ENCODE measurements at places on chromosomes 11 and 22. TPM values are rescaled to one million over a fixed set of nuclear protein-coding genes. Genes with fewer than 3 reads are reported as not detected.
A peak's percentile ranks its signal among the peaks of the same experiment; 100 is the strongest.

GRCh38 chr11:134560066-134560465 is 148.0 kb upstream of the B3GAT1 start:
- DNase-seq = no peak

SCGB1A1 gene
- total RNA-seq = not detected

GRCh38 chr22:32905400-32905799 is 103.9 kb downstream of the TIMP3 start:
- no peak for DNase-seq

- DNase-seq = no peak
Observed at GRCh38 chr11:95228081-95228749, 2.8 kb downstream of the SESN3 start.

- DNase-seq = no peak
Observed at GRCh38 chr11:15490535-15490934, 375.8 kb downstream of the INSC start.

DNA sequence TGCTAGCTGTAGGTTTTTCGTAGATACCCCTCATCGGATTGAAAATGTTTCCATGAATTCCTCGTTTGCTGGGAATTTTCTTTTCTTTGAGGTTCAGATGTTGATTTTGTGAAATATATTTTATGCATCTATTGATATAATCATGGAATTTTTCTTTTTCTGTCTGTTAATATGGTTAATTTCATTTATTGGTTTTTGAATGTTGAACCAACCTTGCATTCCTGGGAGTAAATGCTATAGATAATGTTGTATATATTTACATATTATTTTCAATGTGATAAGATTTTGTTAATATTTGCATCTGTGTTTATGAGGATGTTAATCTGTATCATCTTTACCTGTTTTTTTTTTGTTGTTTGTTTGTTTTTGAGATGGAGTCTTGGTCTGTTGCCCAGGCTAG is 10.6 kb upstream of the NDUFA6 start:
- DNase-seq = no peak

DNA sequence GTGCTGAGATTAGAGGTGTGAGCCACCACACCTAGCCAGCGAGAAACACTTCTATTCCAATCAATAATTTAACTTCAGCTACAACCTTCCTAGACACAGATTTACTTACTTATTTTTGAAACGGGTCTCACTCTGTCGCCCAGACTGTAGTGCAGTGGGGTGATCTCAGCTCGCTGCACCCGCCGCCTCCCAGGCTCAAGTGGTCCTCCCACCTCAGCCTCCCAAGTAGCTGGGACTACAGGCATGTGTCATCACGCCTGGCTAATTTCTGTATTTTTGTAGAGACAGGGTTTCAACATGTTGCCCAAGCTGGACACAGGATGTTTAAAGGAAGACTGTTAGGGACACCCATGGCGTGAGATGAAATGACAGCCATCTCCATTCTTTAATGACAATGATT is 61.3 kb downstream of the MICAL3 start:
- no peak for DNase-seq

- no peak for DNase-seq
Observed at GRCh38 chr11:43944761-43945311, 2.4 kb downstream of the C11orf96 start.

DNA sequence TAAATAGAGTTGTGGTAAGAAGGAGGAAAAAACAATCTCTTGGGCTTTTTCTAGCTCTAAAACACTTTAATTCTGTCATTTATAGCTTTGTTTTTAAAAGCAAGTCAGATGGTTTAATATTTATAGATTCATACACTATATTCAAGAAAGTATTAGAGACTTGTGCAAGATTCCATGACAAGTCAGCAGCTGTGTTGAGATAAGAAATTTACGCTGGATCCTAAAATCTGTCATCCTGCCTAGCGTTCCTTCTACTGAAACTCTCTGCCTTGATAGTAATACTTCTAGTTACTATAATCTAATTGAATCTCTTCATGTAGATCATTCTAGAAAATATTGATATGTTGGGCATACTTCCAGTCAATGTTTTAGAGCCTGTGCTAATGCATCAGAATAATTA is 721.8 kb downstream of the CNTN5 start:
- DNase-seq = no peak

DNA sequence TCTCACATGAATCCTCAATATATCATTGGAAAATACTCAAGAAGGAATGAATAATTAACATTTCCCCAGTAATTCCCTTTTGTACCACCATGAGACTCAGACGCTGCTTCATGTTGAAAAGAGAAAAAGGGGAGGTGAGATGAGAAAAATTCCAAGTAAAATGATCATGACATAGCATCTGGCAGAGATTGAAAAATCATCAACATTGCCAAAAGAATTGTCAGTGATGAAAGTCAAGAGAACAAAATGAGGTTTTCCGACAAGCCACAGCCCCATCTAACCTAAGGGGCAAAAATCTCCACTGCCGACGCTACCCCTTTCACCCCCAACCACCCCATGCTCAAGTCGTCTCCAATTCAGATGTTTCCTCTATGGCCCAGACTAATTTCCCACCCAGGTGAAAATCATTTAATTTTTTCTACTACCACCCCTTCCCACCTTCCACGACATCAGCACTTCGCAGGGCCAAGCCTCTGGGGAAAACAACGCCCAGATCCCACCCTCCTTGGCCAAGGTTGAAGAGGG is 1.2 kb downstream of the RAB6A start:
- peak; percentile 49 for DNase-seq

ALDH3B1 gene
- 60.2 TPM for total RNA-seq

FAM227A gene
- 1.4 TPM for total RNA-seq

GRCh38 chr11:65298131-65298535 is 16.5 kb upstream of the CDC42EP2 start:
- DNase-seq = peak; percentile 86

GLYAT gene
- total RNA-seq = not detected

NPAS4 gene
- total RNA-seq = not detected

DNA sequence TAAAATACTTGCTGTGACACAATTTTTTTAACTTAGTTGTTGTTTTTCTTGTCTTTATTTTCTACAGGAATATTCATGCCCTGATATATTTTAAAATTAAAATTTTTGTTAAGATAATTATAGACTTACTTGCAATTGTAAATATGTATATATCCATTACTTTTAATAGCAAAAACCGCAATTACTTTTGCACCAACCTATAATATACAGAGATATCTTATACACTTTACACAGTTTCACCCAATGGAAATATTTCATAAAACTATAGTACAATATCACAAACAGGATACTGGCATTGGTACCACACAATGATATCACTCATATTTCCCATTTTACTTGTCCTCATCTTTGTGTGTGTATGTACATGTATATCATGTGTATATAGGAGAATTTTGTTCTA is 188.8 kb downstream of the DLG2 start:
- no peak for DNase-seq

- DNase-seq = no peak
Observed at GRCh38 chr11:119993722-119994121, 144.2 kb downstream of the TRIM29 start.

BTBD18 gene
- not detected for total RNA-seq

GRCh38 chr11:61509043-61510029 is 787 bp downstream of the LRRC10B start:
- DNase-seq = peak; percentile 16
